Stimulated activated CD8-positive, alpha-beta memory T cell treated with anti-CD3 and anti-CD28 coated beads, Interleukin-4, amount 100 ng/mL, for 4 hours (primary cell): ENCODE measurements at places on chromosomes 13 and 19.

DNA sequence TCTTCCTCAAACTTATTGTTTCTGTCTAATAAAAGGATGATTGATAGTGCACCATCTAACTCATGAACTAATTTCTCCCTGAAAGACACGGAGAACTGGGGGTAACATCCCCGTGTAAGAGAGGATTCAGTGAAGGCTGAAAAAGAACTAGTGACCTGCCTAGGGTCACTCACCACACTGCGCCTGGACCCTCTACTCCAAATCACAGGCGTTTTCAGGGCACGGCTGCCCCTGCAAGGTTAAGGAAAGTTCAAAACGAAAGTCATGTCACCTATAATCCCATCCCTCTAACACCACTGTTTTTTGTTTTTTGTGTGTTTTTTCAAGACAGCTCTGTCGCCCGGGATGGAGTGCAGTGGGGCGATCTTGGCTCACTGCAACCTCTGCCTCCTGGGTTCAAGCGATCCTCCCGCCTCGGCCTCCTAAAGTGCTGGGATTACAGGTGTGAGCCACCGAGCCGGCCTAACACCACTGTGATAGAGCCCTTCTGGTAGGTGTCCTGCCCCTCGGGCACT lies 8.7 kb downstream of the URAD start:
- no peak for DNase-seq

DNA sequence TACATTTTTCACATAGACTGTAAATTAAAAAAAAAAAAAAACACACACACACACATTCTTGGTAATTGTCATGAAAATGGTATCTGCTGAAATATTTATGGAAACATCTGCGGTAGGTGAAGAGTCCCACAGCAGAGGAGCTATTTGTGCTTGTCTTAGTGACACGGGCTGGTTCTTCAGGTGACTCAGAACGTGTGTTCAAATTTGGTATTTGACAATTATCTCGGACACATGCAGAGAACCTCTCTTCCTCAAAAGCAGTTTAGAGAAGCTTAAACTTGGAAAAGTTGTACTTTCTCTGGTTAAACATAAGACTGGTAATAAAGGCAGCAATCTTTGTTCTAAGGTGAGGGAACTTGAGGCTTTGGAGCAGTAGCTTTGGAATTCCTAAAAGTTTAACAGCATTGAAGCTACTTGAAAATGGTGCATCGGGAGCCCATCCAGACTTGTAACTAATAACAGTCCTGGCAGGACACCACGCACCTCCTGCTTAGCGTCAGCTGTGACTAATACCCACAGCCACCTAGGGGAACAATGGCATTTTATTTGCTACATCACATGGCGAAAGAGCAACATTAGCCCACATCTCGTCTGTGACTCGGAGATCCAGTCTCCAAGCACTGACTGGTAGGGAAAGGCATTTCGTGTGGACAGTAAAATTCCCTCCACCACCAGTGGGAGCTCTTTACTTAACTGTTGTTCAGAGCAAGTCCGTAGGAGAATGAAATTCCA lies 1505.1 kb upstream of the SLC10A2 start:
- DNase-seq, result no peak

- no peak for DNase-seq
These were observed 1.5 kb downstream of the PDS5B start for GRCh38 chr13:32587811-32588170.

DNA sequence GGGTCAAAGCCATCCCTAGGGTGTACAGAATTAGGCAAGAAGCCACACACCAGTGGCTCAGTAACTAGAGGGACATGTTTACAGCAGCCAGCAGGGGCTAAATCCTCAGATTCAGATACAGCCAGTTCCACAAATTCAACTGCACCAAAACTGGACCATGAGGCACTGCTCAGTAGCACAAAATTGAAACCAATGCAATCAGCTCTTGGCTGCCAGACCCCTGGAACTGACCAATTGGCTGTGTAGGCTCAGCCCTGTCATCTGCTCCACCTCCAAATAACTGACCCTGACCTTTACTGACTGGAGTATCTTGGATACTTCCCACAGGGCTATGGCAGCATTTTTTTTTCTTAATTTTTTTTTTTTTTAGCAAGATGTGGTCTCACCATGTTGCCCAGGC lies 226.5 kb downstream of the FOXO1 start:
- no peak for DNase-seq

- no peak for DNase-seq
These were observed 2.1 kb downstream of the SIX5 start for GRCh38 chr19:45766869-45767346.

GRCh38 chr19:50550594-50550966 lies 17.7 kb downstream of the LRRC4B start:
- DNase-seq, result no peak

DNA sequence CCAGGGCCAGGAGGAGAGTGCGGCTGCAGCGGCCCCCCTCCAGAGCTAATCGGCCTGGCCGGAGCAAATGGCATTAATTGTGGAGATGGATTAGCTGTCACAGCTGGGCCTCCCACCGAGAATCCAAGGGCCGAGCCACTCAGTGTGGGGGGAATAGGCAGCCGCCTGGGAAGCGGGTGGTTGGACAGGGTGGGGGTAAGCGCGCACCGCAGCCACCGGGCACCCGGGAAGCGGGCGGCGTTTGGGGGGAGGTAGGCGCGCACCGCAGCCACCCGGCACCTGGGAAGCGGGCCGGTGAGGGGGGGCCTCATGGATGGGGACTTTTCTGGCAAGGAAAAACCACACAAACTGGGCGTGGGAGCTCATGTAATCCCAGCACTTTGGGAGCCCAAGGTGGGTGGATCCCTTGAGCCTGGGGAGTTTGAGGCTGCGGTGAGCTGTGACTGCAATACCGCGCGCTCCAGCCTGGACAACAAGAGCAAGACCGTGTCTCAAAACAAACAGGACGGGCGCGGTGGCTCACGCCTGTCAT lies 9.7 kb downstream of the R3HDM4 start:
- DNase-seq, result no peak

GRCh38 chr19:7778081-7778480 lies 15.0 kb downstream of the CLEC4M start:
- DNase-seq, result no peak

GRCh38 chr13:35966024-35966423 lies 165.2 kb downstream of the DCLK1 start:
- no peak for DNase-seq

DNA sequence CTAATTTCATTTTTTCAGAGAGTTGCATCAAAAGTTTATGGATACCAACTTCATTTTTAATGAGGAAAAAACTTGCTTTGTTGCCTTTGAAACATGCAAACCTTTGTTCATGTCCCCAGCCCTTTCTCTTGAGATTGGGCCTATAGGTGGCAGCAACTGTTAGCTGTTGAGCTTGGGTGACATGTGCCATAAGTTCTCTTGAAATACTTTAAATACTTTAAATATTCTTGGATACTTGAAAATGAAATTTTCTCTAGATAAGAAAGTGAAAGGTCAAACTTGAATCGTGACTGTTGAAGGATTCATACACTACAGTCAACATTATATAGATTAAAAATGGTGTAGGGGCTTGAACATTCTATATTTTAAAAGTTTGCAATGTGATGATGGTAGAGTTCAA lies 294.9 kb downstream of the NDFIP2 start:
- no peak for DNase-seq

DNA sequence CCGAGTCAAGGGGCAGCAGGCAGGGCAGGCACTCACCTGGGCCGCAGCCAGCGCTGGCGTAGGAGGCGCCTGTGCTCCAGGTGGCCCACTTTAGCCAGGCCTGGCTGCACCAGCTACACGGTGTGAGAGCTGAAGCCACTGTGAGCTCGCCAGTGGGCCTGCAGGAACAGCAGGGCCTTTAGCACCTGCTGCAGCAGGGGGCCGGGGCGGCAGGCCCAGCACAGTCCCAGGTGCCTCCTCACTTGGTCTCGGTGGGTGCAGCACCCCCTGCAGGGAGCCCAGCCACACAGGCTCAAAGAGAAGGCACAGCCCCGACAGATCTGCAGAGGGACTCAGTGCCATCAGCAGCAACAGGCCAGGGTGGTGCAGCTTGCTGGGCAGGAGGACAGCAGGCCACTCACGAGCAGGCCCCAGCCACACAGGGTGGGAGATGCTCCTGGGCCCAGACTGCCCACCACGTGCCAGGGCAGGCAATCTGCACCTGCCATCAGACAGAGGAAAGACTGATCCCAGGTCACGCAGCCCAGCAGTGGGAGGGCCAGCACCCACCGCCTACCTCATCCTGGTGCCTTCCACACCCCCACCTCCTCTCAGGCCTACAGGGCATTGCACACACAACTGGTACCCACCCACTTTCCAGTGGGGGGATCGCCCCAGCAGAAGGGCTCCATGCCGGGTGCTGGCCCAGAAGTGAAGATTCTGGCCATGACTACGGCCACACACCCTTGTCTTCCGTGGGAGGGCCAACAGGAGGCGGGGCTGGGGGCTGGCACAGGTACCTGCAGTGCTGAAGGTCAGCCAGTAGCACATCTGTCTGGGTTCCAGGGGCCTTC lies 15.8 kb downstream of the ARHGAP33 start:
- DNase-seq, result no peak

GRCh38 chr19:10881403-10882107 lies 10.2 kb downstream of the CARM1 start:
- DNase-seq, result no peak

GRCh38 chr13:36124236-36124822 lies 6.9 kb downstream of the DCLK1 start:
- DNase-seq, result no peak

DNA sequence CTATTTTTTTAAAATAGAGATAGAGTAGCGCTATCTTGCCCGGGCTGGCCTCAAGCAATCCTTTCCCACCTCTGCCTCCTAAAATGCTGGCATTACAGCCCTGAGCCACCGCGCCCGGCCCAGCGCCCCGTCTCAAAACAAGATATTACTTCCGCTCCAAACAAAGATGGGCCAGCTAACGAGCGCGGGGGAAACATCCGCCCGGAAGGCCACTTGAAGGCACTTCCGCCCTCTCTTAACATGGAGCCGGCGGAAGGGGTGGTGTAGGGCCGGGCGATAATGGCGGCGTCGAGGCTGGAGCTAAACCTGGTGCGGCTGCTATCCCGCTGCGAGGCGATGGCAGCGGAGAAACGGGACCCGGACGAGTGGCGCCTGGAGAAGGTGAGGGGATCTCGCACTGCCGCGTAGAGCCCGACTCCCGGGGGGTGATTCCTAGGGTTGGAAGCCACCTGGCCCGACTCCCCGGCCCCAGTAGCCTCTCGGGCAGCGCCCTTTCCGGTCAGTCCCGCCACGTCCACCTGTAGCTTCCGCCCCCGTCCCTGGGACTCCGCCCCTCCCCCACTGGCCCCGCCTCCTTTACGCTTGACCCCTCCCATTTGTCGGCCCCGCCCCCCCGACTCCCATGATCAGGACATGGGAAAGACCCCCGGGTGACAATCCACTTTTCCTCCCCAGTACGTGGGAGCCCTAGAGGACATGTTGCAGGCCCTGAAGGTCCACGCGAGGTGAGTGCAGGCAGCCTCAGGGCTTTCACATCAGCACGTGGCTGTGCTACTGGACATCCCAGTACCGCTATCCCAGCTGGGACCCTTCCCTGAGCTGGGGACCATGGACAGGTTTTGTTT lies at the start of gene USE1:
Gene USE1 (plus strand): TSS at position 231 of the 845 bp plus-strand sequence. CDS start 49 bp downstream, at position 280.
- peak; percentile 70 for DNase-seq

DNA sequence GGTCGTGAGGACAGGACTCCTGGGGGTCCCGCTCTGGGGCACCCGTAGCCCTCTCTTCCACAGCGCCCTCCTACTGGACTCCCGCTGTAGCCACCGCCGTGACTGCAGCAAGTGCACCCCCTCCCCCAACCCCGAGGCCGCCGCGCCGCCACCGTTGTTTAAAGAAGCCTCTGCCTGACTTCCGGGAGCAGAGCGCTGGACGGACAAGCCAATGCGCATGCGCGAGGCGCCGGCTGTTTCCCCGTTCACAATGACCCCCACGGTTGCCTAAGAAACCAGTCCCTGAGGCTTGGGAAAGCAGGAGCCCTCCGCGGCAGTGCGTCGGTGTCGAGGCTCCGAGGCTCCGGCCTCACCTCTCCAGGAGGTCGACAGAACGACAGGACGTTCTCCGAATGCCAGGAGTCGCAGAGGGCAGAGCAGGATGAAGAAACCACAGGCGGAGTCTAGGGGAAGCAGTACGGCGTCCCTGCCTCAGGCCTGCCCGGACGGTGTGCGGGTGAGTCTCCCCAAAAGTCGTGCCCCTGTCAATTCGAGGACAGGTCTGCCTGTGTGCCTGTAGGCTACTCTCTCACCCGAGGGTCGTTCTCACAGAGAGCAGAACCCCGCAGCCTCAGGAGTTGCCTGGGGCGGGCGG lies 70.5 kb upstream of the ZNF420 start:
- no peak for DNase-seq

GRCh38 chr19:13060964-13061927 lies 41.4 kb downstream of the LYL1 start:
- peak; percentile 56 for DNase-seq

DNA sequence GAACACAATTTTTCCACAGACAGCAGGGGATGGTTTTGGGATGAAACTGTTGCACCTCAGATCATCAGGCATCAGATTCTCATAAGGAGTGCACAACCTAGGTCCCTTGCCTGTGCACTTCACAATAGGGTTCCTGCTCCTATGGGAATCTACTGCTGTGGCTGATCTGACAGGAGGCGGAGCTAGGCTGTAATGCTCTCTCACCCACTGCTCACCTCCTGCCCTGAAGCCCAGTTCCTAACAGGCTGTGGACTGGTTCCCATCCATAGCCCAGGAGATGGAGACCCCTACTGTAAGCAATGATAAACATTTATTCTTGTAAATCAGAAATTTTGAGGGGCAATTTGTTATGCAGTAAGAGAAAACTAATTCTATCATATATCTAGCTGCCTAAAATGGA lies 1234.7 kb downstream of the SLITRK1 start:
- no peak for DNase-seq

DNA sequence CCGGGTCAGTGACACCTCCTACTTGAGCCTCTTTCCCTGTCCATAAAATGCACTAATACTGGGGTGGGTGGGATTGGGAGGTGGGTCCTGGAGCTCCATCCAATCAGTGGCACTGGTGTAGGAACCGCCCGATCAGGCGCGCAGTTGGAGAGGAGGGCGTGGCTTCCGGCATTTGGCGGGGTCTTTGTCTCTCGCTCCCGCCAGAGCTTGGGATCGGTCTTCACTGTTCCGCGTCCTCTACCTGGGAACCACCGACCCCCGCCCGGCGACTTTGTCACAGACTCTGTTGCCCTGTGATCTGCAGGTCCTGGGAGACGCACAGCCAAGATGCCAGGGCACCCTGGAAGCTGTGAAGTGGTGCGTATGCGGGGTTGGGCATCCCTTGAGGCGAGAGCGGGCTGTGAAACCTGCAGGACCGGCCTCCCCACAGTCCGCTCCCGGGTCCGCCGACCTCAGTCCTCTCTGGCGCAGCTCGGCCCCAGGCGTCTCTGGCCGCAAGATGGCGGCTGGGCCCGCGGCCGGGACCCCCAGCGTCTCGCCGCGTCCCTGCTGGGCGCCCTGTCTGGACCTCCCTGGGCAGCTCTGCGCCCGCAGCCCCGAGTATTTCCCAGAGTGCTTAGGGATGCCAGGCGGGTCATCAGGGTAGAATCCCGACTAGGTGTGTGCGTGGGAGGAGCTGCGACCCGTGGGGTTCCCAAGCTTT lies 41.6 kb upstream of the ZNF730 start:
- no peak for DNase-seq

- DNase-seq, result no peak
These were observed 17.3 kb downstream of the SBK2 start for GRCh38 chr19:55519451-55520311.

GRCh38 chr19:49534632-49535385 lies 7.0 kb downstream of the RCN3 start:
- no peak for DNase-seq
